ENCODE measurements at places on chromosomes 3 and 15. TPM values are rescaled to one million over a fixed set of nuclear protein-coding genes. Genes with fewer than 3 reads are reported as not detected.

OR5K2 gene
- not detected for total RNA-seq

ZBED2 gene
- total RNA-seq = 108 TPM

DAG1 gene
- 47.7 TPM for total RNA-seq

PARP15 gene
- 0.35 TPM for total RNA-seq

SPESP1 gene
- 6.2 TPM for total RNA-seq

RAF1 gene
- total RNA-seq = 70.7 TPM

KCTD6 gene
- 7.9 TPM for total RNA-seq

CA12 gene
- 32.3 TPM for total RNA-seq

CHRM5 gene
- not detected for total RNA-seq

KCNMB2 gene
- not detected for total RNA-seq
